ENCODE measurements at places on chromosomes 5 and 9. TPM values are rescaled to one million over a fixed set of nuclear protein-coding genes. Genes with fewer than 3 reads are reported as not detected.

Gene PCDHA10
- 0.95 TPM for polyA plus RNA-seq

Gene SMIM32
- polyA plus RNA-seq = not detected

Gene TMEM171
- polyA plus RNA-seq = 1.1 TPM

DNA sequence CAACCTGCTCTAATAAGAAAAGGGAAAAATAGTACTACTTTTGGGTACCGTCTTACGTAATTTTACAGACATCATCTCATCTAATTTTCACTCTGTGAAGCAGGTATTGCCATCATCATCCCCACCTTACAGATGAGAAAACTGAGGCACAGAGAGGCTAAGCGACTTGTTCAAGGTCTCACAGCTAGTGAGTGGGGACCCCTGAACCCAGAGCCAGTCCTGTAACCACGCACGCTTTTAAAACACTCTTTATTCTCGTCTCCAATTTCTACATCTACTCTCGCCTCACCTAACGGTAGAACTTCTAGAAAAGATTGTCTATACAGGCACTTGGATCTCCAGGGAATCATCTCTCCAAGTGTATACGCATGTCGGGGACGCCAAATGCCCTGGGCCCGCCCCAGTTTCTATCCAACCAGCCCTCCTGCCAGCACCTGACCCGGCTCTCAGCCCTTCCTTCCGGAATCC is 1.5 kb upstream of the TRAF1 start:
- peak; percentile 70 for DNase-seq

GRCh38 chr9:98321269-98321668 is 65.8 kb upstream of the TBC1D2 start:
- no peak for DNase-seq

GRCh38 chr9:36165826-36166167 is 3.4 kb upstream of the CCIN start:
- no peak for DNase-seq

GRCh38 chr9:133701981-133702797 is 36.0 kb downstream of the SARDH start:
- DNase-seq = no peak

GRCh38 chr9:96649620-96650324 is 5.3 kb downstream of the PRXL2C start:
- DNase-seq = no peak

DNA sequence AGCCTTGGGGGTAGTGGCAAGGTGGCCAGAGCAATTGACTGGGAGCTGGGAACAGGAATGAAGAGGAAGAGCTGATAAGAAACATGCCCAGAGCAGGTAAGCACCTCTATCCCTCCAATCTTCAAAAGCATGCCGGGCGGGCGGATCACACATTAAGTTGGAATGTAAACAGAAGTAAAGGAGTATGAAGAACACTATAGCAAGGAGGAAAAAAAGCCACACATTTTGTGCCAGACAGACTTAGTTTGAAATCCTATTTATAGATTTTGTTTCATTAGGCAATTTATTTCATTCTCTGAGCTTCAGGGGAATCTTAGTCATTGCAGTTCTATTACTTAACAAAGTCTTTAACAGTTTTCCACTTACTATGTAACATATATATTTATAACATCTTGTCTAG is 173.9 kb upstream of the TNC start:
- no peak for DNase-seq

GRCh38 chr5:158606233-158606632 is 493.5 kb downstream of the EBF1 start:
- no peak for DNase-seq

- DNase-seq = no peak
Observed at GRCh38 chr5:68405784-68406743, 190.5 kb downstream of the PIK3R1 start.

GRCh38 chr5:181051841-181052671 is 12.0 kb downstream of the BTNL9 start:
- no peak for DNase-seq

Measured in testis (tissue), 5 donors.